ENCODE measurements at places on chromosomes 13 and 19.
A peak's percentile ranks its signal among the peaks of the same experiment; 100 is the strongest.

DNA sequence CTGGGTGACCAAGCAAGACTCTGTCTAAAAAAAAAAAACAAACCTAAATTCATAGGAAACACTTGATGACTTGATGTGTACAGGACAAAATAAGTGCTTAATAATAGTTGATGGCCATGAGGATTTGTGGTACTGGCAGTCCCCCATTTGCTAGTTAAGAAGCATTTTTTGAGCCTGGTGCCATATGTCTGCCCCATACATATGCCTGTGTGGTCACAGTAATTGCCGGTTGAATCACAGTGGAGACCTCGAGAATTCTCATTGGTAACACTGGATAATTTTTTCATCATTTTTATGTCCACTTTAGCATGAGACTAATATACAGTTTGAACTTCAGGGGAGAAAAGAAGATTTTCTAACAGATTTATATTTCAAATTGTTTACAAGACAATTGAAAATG, 79.2 kb downstream of the LRCH1 start:
- H3K4me1 ChIP-seq: peaks cover 8% of the 10 kb centered on the region
- H3K36me3 ChIP-seq: no peaks in the 10 kb centered on the region
- DNase-seq: no peak
- no peaks in the 10 kb centered on the region for H3K27me3 ChIP-seq

GRCh38 chr13:95505265-95505664, 47.3 kb upstream of the CLDN10 start:
- no peak overlapping the region for H3K27ac ChIP-seq
- H3K27me3 ChIP-seq: no peaks in the 10 kb centered on the region
- no peak for DNase-seq

- no peak overlapping the region for H3K4me3 ChIP-seq
- no peaks in the 10 kb centered on the region for H3K4me1 ChIP-seq
- H3K27ac ChIP-seq: no peak overlapping the region
These were observed 185.7 kb downstream of the PTPRS start for GRCh38 chr19:5154799-5155426.

- no peaks in the 10 kb centered on the region for H3K27me3 ChIP-seq
- no peaks in the 10 kb centered on the region for H3K36me3 ChIP-seq
- H3K27ac ChIP-seq: no peak overlapping the region
These were observed 143.8 kb upstream of the ZNF507 start for GRCh38 chr19:32201636-32202051.

- no peaks in the 10 kb centered on the region for H3K27me3 ChIP-seq
- H3K36me3 ChIP-seq: no peaks in the 10 kb centered on the region
- DNase-seq: no peak
- no peaks in the 10 kb centered on the region for H3K4me1 ChIP-seq
- no peak overlapping the region for H3K4me3 ChIP-seq
These were observed 5.2 kb downstream of the LILRA4 start for GRCh38 chr19:54333586-54334298.

- no peak overlapping the region for H3K27ac ChIP-seq
- DNase-seq: no peak
- H3K4me1 ChIP-seq: no peaks in the 10 kb centered on the region
- no peaks in the 10 kb centered on the region for H3K27me3 ChIP-seq
These were observed 67.5 kb upstream of the POSTN start for GRCh38 chr13:37666036-37666435.

DNA sequence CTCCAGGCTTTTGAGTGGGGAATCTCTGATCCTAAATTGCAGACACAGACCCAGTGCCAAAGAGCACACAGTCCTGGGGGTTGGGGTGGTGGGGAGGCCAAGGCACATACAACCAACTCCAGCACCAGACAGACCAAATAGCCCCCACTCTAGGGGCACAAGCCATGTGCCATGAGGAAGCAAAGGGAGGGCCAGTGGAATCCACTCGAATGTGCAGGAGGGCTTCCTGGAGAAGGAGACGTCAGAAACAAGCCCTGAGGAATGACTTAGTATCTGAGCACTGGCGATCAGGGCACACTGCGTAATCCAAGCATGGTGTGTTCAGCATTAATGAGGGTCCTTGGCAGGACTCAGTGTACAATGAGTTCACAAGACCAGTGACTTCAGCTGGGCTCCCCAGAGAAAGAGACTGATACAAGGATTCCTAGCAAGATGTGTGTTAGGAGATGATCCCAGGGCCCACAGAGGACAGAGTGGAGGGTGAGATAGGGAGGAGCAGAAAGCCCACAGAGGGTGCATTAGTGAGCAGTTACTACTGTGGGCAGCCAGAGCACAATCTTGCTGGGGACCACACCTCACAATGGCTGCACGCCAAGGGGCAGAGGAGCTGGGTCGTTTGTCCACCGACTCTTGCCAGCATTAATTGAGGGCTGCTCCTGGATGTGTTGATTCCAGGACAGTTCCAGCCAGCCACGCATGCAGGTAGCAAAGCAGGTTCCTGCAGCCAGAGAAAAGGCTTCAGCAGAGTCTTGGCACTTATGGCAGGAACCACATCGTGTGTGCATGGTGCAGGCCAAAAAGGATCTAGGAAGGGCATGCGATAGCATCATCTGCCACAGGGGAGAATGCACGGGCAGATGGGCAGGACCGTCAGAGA, 152.6 kb upstream of the VSTM2B start:
- no peaks in the 10 kb centered on the region for H3K27me3 ChIP-seq
- DNase-seq: no peak
- no peak overlapping the region for H3K27ac ChIP-seq
- H3K4me3 ChIP-seq: no peak overlapping the region

DNA sequence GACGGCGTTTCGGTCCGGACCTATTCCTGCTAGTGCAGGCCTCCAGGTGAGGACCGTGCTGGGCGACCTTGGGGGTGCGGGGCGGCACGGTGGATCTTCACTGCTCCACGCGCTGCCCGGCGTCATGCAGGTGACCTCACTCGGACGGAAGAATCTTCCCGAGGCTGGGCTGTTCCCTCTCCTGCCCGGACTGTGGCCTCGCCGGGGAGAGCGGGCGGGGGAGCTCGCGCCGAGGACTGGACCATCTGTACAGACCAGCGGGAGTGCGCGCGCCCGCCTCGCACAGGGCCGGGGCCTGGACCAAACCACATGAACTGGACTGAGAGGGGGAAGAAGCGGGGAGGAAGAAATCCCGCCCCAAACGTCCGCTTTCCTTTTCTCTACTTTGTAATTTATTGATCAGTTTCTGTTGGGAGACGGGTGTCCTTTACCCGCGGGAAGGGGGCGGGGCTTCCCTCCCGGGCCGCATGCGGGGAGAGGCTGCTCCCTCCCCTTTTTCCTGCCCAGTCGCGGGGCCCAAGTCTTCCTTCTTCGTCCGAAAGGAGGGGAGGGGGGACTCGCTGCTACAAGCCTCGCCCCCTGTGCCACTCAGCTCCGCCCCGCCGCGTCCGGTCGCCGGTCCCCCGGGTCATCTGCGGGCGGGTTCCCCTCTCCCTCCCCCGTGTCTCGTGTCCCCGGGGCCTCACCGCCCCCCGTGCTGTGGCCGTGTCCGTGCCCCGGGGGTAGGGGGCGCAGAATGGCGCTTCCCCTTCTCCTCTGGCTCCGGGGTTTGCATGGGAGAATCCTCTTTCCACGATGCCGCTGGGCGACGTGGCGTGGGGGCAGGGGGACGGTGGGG, 4.9 kb downstream of the HRC start:
- DNase-seq: no peak
- H3K4me1 ChIP-seq: peaks cover 22% of the 10 kb centered on the region
- H3K36me3 ChIP-seq: no peaks in the 10 kb centered on the region
- peak overlapping the region; percentile 71 for H3K27ac ChIP-seq

DNA sequence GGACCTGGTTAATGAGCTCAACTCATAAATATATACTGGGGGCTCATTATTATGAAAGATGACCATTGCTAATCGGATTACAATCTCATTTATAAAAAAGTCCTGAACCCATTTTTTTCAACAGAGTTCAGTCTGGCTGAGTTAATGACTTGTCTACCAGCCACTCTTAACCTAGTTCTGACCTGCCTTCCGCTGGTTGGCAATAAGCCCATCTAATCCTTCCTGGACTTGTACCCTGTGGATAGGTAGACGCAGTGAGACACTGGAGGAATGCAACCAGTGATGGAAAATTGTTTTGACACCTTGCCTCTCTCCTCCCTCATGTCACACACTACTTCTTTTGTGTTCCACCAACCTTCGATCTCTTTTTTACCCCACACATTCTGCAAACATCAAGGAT, 279.9 kb downstream of the FOXO1 start:
- no peaks in the 10 kb centered on the region for H3K36me3 ChIP-seq
- no peak overlapping the region for H3K27ac ChIP-seq
- peaks cover 20% of the 10 kb centered on the region for H3K4me1 ChIP-seq
- H3K4me3 ChIP-seq: no peak overlapping the region
- DNase-seq: no peak

- H3K4me1 ChIP-seq: no peaks in the 10 kb centered on the region
- no peak for DNase-seq
- no peak overlapping the region for H3K27ac ChIP-seq
- peaks cover 24% of the 10 kb centered on the region for H3K36me3 ChIP-seq
- H3K27me3 ChIP-seq: no peaks in the 10 kb centered on the region
- no peak overlapping the region for H3K4me3 ChIP-seq
These were observed 6.6 kb downstream of the RAB3D start for GRCh38 chr19:11332822-11333221.
